ENCODE measurements at places on chromosomes 7 and 10.
A peak's percentile ranks its signal among the peaks of the same experiment; 100 is the strongest.

DNA sequence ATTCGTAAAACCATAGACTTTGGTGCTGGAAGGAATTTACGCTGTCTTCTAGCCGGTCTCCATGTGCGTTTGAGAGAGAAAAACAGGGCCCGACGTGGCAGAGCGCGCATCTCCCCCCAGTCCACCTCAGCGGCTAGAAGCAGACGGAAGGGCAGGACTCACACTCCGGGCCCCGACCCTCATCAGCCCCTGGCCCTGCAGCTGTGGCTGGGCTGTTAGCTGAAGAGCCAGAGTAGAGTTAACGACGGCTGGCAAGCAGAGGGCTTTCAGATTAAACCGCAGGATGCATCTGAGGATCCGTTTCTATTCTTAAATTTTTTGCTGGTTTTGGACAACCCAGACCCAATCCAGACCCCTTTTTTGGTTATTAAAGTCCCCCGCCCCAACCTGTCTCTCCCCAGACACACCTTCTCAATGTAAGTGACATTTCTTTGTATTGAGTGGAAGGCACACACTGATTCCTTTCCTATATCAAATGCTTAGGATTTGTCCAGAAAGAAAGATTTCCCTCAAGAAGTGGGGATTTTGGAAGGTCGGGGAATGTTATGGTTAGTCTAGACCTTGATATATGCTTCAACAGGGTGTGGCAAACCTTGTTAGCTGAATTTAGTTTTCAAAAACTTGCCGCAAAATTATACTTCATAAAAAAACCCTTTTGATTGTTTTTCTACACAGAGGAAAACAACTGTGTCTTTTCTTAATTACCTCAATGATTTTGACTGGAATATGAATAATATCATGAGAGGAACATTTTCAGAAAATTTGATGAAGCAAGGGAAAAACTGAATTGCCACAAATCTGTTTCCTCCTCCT, 1.7 kb upstream of the TBX20 start:
- DNase-seq: no peak

DNA sequence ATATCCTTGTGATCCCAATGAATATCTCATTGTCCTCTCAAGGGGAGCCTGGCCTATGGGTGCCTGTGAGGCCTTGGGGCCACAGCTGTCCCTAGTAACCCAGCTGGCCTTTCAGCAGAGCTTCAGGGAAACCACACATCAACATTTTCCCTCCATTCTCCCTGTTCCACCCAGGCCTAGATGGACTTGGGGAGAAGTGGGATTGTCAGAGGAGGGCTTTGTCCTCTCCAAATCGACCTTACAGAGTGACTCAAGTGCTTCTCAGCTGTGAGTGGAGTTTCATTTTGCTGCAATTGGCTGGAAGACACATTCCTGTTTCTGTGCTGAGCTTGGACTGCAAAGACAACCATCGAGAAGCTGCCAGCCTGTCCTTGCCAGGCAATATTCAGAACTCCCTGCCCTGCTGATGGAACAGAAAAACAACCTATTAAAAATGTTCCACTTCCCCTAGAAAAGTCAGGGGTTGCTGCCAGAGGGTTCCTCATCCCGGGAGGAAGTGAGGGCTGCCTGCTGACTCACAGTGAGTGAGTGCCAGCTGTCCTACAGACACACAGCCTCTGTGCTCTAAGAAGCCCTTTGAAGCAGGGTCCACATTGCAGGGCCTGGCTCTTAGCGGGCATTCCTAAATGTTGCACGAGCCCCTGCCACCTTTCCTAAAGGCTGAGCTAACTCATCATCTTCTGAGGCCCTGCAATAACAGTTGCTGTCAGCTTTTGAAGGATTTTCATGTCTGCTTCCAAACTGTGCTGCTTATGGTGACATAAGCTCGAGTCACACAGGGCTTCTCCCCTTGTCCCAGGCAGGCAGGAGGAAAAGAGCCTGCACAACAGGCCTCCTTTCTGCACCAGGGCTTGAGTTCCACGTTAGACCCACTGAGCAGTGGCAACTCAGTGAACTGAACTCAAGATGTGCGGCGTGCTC, 20.5 kb downstream of the STRA8 start:
- peak; percentile 94 for DNase-seq

DNA sequence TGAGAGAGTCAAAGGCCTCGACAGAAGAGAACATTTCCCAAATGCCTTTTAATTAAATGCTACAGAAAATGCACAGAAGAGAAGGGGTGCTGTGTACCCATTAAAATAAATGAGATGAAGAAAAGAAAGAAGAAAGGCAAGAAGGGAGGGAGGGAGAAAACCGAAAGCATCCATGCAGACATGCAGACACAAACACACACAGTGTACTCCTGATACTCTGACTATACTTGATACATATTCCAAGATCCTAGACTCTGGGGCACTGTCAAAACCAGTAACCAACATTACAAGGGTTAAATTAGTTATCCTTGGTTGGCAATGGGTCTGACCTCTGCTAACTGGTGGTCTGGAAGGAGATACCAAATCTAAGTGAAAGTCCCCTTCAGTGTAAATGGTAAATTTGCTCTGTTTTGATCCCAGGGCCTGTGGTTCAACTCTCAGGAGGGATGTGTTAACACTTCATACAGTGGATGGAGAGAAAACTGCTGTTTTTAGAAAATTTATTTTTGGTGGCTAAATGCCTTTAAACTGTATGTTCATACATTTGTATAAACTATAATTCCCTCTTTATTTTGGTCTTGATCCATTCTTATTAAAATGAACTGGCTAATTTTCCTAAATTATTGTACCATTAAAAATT, 241.3 kb downstream of the GLI3 start:
- no peak for DNase-seq

- no peak for DNase-seq
These were observed 16.3 kb upstream of the VPS26A start for GRCh38 chr10:69107699-69108098.

GRCh38 chr10:35564341-35564968, 40.7 kb upstream of the GJD4 start:
- DNase-seq: peak; percentile 53

GRCh38 chr10:27701938-27702537, 43.6 kb downstream of the MKX start:
- no peak for DNase-seq

GRCh38 chr10:116124777-116125176, 148.2 kb downstream of the GFRA1 start:
- DNase-seq: no peak

GRCh38 chr7:103499976-103500375, 54.0 kb upstream of the SLC26A5 start:
- DNase-seq: no peak

GRCh38 chr7:7399707-7400106, 136.0 kb downstream of the COL28A1 start:
- DNase-seq: no peak

DNA sequence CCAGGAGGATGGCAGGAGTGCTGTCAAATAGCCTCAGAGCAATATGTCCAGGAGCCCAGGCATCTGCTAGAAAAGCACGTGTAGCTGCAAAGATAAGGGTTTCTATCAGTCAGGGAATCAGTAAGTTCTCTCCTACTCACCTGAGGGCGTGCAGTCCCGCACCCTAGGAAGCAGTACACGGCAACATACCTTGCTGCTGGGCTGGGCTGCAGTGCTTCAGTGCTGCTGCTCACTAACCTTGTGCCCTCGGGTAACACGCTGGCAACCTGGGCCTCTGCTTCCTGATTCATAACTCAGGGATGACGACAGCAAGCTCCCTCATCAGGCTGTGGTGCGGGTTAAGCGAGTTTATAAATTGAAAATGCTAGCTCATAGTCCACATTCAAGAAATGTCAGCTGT, 29.5 kb upstream of the CCNY start:
- no peak for DNase-seq
